Stimulated activated memory B cell treated with anti-CD40 and anti-IgM and Interleukin-4, amounts not matched to agents 10 μg/mL and 1 μg/mL and 100 μg/mL, for 72 hours (primary cell): ENCODE measurements at places on chromosomes 4 and X.

- ATAC-seq = no peak
Measured at GRCh38 chr4:74934016-74934831, 1.3 kb downstream of the PARM1 start.

- peak; percentile 97 for ATAC-seq
Measured at GRCh38 chr4:13611283-13611842, 16.2 kb downstream of the BOD1L1 start.

GRCh38 chr4:24741910-24742309 is 53.5 kb upstream of the SOD3 start:
- no peak for ATAC-seq

DNA sequence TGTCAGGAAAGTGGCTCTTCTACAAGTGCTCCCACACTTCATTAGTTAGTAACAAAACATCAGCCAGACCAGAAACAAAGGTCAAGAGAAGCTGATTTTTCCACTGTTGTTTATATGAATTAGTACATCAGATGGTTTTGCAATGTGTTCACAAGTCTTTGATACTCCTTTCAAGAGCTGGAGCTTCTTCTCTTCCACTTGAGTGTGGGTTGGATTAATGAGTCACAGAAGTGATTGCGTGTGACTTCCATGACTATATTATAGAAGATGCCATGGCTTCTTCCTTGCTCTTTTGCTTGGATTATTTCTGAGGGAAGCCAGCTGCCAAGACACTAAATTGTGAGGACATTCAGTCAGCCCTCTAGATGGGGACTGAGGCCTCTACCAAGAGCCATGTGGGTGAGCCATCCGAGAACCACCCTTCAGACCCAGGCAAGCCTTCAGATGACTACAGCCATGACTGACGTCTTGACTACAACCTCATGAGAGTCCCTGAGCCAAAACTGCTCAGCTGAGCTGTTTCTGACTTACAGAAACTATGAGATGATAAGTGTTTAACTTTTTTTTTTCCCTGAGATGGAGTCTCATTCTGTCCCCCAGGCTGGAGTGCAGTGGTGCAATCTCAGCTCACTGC is 18.1 kb downstream of the SOWAHB start:
- no peak for ATAC-seq

DNA sequence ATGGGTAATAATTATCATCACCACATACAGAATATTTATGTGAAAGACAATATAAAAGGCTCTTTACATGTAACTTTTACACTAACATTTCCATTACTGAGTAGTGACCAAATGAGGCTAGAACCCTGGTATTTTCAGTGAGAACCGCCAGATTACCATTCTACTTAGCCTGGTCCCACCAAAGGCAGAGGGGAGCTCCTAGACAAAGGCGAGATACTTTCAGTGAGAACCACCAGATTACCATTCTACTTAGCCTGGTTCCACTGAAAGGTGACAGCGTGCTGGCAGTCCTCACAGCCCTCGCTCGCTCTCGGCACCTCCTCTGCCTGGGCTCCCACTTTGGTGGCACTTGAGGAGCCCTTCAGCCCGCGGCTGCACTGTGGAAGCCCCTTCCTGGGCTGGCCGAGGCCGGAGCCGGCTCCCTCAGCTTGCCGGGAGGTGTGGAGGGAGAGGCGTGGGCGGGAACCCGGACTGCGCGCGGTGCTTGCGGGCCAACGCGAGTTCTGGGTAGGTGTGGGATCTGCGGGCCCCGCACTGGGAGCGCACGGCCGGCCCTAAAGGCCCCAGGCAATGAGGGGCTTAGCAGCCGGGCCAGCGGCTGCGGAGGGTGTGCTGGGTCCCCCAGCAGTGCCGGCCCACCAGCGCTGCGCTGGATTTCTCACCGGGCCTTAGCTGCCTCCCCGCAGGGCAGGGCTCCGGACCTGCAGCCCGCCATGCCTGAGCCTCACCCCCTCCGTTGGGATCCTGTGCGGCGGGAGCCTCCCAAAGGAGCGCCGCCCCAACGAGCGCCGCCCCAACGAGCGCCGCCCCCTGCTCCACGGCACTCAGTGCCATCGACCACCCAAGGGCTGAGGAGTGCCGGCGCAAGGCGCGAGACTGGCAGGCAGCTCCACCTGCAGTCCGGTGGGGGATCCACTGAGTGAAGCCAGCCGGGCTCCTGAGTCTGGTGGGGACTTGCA is 1276.1 kb downstream of the PCDH7 start:
- ATAC-seq = no peak

DNA sequence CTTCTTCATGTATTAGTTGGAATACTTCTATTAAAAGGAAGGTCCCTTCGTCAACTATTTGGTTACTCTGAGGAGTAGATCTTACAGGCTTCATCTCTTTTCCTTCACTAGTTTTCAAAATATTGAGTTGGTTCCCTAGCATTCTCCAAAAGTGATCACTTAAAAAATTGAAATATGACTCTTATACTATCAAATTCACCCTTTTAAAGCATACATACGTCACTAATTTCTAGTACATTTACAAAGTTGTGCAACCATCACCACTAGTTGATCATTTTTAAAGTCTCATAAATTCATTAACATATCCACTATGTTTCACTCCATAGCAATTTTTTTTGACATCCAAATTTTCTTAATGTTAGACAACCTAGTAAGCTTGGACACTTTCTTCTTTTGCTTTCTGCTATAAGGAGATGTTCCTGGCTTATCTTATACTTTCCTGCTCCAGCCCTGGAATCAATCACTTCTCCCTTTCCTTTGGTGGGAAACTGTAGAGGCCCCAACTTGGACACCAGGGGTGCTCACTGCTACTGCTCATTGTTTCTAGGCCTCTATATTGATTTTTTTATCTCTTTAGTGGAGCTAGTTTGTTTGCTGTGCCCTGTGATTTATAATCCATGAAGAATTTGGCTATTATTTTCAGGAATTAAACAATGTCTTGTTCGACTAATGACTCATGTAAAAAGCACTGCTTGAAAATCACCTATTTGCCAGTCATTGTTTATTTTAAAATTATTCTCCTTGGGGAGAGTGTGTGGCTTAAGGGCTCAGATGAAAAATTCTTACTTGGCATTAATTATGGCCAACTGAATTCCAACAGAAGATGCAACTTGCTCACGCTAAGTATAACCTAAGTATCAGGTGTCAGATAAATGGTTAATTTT is 4.0 kb upstream of the ZFX start:
- no peak for ATAC-seq

DNA sequence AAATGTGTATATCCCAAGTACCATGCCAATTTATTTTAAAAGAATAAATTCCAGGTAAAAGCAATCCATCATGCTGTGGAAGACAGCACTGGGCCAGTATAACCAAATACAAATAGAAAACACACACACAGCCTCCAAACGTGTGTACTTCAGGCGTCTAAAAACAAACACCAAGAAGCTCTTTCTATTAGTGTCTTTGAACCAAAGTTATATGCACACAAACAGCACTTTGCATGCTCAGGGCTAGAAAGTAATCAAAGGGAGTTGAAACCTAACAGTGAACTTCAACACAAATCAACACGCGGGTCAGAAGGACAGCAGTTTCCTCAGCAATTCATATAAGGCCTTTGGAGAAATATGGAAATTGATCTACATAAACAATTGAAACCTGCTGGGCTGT is 15.4 kb downstream of the GASK1B start:
- no peak for ATAC-seq

DNA sequence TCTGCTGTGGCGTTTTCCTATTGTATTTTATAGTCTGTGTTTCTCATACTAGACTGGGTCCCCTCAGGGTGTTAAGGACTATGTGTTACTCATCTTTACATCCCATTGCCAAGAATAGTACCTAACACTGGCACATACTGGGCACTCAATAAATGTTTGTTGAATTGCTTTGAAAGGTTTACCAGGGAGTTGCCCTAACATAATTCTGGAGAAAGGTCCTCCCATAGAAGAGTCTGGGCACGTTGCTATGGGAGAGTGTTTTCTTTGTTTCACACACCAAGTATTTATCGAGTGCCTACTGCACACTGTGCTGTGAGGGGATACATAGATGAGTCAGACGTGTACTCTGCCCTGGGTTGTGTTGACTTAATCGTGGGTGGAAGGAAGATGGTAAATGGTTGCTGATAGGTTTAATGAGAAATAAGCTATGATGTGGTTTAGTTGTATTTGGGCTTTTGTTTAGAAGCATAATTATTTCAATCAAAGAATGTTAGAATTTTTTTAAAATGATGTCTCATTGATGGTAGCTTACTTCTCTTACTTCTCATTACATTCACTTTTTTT is 42.9 kb downstream of the AFF1 start:
- peak; percentile 72 for ATAC-seq

DNA sequence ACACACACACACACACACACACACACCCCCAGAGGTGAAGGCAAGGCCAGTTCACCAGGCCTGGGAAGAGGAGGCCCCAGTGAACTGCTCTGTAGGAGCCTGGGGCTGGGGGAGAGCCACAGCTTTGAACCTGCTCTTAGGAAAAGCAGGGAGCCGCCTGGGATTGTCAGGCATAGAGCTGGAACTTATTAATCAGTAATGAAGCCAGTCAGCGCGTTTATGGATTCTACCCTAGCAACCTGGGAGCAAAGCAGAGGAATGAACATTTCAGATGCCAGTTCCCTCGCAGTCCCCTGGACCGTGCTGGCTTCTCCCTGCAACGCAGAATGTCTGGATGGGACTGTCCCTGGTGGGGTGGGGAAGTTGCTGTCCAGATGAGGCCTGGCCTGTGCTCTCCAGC is 45.3 kb upstream of the DDX3X start:
- no peak for ATAC-seq

- no peak for ATAC-seq
Measured at GRCh38 chr4:10015140-10015753, 6.0 kb downstream of the SLC2A9 start.

DNA sequence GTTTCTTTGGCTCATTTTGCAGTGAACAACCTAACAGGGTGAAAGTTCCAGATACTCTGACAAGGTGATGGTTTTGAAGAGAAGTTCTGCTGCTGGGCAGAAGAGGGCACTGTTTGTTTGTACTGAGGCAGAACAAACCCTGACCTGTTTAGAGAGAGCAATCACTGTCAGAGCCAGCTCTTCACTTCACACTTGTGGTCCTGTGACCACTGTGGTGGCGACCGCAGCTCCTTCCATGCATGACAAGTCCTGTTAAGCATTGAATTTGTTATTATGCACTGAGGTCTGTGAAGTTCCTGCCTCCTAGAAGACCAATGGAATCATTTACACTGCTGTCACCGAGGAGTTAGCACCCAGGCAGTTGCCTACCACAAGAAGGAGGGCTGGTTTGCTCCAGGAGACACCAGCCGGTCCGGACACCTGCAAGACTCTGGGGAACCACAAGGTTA is 86.6 kb downstream of the ZNF330 start:
- peak; percentile 97 for ATAC-seq

DNA sequence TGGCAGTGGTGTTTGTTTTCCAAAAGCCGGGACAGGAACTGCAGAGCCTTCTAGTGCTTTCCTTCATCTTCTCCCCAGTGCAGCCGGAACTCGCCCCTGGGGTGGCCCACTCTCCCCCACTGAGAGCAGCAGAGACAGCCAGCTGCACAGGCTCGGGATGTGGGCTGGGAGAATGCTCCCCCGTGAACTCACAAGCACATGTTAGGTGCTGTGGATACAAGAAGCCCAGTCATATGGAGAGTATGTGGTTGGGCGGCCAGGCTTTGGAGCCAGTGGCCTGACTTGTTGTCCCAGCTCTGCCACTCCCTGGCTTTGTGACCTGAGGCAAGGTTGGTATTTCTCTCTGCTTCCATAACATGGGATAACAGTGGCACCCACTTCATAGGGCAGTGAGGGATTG is 9.4 kb upstream of the KIAA0232 start:
- ATAC-seq = no peak

DNA sequence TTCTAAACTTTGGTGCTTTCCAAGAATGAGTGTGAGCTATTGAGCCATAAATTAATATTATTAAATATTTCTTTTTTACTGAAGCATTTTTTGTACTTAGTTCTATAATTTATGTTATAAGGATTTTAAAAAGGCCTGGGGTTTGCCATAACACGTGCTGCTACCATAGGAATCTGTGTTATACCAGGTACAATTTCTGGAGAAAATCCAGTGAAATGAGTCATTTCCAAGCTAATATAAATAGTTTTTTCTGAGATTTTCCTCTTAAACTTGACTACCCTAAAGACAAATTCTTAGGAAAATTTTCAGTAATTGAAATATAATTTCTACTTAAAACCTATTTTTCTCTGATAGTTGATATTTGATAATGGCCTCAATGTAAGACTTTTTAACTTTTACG is 130.8 kb downstream of the TLL1 start:
- ATAC-seq = no peak

DNA sequence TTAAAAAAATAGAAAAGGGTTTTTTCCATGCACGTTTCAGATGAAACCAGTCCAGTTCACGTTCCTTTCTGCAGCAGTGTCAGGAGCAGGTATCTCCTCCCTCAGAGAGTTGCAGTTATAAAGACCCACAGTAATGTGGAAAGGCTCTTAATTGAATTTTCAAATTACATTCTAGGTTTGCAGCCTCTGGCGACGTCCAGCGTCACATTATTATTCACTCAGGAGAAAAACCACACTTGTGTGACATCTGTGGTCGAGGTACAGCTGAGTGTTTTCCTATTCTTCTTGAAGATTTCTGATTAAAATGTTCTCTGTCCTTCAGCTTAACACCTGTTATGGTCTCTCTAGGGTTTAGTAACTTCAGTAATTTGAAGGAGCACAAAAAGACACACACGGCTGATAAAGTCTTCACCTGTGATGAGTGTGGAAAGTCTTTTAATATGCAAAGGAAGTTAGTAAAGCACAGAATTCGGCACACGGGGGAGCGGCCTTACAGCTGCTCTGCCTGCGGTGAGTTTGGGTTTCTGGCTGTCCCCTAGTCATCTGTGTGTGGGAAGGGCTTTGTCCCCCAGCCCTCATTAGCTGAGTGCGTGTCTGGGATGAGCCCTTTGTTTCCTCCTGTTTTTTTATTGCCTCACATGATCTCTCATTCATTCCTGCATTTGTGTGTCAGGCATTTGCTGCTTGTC is 25.6 kb downstream of the ZBTB49 start:
- ATAC-seq = no peak

GRCh38 chr4:101224358-101225218 is 122.7 kb downstream of the PPP3CA start:
- ATAC-seq = no peak

DNA sequence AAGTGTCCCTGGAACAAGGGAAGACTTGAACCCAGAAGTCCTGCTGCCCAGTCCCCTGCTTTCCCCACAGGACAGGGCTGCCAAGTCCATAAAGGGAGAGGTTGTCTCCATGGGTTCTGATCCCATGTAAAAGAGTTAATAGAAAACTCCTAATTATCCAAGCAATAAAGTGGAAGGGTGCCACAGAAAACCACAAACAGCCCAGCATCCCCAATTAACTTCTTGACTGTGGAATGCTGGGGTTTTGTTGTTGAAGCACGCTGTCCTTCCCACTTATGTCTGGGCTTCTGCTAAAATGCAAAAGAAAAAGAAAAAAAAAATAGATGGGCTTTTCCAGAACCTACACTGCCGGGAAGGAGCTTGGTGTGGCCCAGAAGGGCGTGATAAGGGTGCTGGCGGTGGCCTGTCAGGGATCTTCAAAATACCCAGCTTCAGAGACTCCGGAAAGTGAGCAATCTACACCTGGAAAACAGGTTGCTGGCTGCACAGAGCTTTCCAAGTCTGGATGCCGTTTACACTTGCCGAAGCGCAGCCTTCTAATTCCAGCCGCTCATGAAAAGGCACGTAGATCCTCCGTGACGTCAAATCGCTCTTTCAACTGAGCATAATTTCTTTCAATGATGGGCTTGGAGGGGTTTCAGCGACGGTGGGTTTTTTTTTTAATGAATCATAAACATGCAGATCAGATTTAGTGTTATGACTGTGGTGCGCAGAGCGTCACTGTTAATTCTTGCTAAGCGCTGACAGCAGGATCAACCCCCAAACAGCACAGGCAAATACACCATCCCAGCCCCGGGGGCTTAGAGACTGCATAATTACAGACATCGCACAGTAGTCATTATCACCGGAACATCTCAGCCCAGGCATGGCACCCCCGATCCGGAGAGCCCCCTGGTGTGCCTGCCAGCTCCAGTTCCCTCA is 197.6 kb downstream of the BCOR start:
- no peak for ATAC-seq
